Caco-2 (cell line): ENCODE measurements at places on chromosomes 13 and 19. TPM values are rescaled to one million over a fixed set of nuclear protein-coding genes. Genes with fewer than 3 reads are reported as not detected.

DNA sequence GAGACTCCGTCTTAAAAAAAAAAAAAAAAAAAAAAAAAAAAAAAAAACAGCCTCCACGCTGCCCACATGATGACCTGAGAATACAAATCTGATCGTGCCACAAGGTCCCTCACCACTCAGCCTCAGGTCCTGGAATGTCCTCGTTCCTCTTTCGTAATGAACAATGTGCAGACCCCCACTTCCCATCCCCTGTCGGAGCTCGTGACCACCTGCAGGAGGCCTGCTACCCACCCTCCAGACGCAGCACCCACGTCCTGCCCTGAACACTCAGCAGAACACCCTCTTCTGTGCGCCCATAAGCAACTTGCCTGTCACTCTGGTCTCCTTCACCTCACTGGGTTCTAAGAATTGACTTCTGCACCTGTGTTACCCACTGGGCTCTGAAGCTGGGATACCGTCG, 166.4 kb downstream of the KATNAL1 start:
- H3K4me3 ChIP-seq, result no peak overlapping the region
- peaks cover 24% of the 10 kb centered on the region for H3K4me1 ChIP-seq
- H3K27ac ChIP-seq, result peak overlapping the region; percentile 76
- no peaks in the 10 kb centered on the region for H3K36me3 ChIP-seq

DNA sequence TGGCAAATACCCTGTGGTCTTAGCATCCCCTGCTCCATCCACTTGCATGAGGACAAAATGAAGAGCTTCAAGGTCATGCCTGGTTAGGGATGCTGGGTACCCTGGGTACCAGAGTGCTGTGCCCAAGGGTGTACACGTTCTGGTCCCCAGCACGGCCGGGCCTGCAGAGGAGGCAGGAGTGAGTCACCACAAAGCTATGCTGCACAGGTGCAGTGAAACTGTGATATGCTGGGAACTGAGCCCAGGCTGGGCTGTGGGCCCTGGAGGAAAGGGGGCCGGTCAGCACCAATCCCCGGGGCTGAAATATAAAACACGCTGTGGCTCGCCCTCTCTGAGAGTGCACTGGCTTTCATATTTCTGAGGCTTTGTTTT, 95.1 kb downstream of the TSHZ3 start:
- DNase-seq, result no peak
- no peaks in the 10 kb centered on the region for H3K36me3 ChIP-seq
- no peaks in the 10 kb centered on the region for H3K27me3 ChIP-seq
- H3K27ac ChIP-seq, result no peak overlapping the region
- H3K4me3 ChIP-seq, result no peak overlapping the region

The TNPO2 gene
- 87.8 and 106 TPM in 2 replicates for total RNA-seq

DNA sequence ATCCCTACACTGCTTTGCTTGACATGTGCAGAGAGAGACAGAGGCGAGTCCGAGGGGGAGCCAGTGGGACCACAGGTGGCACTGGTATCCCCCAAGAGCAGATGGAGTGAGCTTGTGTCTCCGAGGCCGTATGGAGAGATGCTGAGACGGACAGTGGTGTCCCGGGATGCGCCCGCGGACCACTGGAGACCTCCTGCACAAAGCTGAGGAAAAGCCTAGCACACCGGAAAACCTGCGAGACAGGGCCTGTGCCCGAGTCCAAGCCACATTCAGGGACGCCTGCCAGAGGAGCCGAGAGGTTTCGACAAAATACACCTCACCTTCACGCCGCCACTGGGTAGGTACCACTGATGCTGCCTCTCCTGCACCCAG, 66.0 kb upstream of the ZNF527 start:
- no peak overlapping the region for H3K4me3 ChIP-seq
- no peak for DNase-seq
- H3K27me3 ChIP-seq, result no peaks in the 10 kb centered on the region
- H3K4me1 ChIP-seq, result no peaks in the 10 kb centered on the region
- no peak overlapping the region for H3K27ac ChIP-seq

DNA sequence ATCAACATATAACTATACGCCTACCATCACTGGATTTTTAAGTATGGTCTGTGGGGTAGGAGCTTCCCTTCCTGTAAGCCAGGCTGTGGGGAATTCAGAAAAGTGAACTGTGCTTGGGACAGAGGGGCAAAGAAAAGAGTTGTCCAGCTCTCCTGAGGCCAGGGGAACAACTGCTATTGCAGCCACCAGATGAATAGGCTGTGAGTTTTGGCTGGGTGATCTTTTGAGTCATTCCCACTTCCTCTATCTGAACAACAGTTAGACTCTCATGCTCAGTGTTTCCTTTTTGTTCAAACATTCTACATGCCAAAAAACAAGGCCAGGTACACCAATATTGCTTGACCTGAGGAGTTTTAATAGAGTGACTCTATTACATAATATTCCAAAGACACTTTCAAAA, 426.2 kb upstream of the DACH1 start:
- no peak overlapping the region for H3K4me3 ChIP-seq
- DNase-seq, result no peak
- no peak overlapping the region for H3K27ac ChIP-seq
- H3K4me1 ChIP-seq, result no peaks in the 10 kb centered on the region
- H3K36me3 ChIP-seq, result no peaks in the 10 kb centered on the region
- no peaks in the 10 kb centered on the region for H3K27me3 ChIP-seq

GRCh38 chr13:93146584-93147297, 79.9 kb upstream of the GPC6 start:
- no peaks in the 10 kb centered on the region for H3K27me3 ChIP-seq
- DNase-seq, result no peak
- no peaks in the 10 kb centered on the region for H3K36me3 ChIP-seq

DNA sequence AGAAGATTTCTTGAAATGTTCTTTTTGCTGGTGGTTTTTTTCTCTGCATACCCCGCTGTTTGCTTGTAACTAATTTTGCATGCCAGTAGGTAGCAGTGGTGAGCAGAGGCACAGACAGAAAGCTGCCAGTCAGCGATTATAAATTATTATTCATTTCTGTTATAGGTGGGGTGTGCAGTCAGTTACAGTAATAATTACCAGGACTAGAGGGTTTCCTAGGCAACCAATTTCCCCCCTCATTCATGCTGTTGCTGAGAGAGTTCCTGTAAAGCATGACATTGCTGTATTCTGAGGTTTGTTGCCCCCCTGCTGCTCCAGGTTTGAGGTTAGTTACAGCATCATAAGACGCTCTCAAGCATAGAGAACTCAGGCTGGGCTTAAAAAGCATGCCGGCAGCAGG, 104.5 kb downstream of the URI1 start:
- H3K36me3 ChIP-seq, result no peaks in the 10 kb centered on the region
- H3K27me3 ChIP-seq, result no peaks in the 10 kb centered on the region
- H3K27ac ChIP-seq, result no peak overlapping the region
- H3K4me1 ChIP-seq, result no peaks in the 10 kb centered on the region

The ERICH4 gene
- not detected in 2 replicates for total RNA-seq

The OR7A5 gene
- total RNA-seq, result not detected in 2 replicates

- no peak overlapping the region for H3K27ac ChIP-seq
- no peak for DNase-seq
- no peaks in the 10 kb centered on the region for H3K4me1 ChIP-seq
- H3K27me3 ChIP-seq, result no peaks in the 10 kb centered on the region
- H3K36me3 ChIP-seq, result no peaks in the 10 kb centered on the region; the same call in 1 of the 2 replicates
- H3K4me3 ChIP-seq, result no peak overlapping the region
Observed at GRCh38 chr19:18126097-18126496, 26.9 kb upstream of the PIK3R2 start.

DNA sequence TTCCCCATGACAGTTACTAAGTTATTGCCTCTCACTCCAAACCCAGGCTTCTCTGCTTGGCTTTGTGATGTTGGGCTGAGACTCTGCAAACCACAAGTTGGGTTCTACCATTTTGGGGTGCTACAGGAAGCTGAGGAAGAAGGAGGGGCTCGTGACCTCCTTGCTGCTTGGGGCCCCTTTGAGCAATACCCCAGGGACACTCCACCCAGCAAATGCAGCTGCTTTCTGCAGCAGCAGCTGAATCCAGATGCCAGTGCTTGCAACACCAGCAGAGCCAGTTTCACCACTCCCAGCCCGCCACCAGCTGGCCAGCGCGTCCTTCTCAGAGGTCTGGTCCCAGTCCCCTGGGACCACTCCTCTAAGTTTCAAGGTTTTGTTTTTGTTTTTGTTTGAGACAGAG, 22.0 kb upstream of the UBAC2 start:
- no peaks in the 10 kb centered on the region for H3K36me3 ChIP-seq
- DNase-seq, result no peak
- H3K4me1 ChIP-seq, result peaks cover 5% of the 10 kb centered on the region; the same call in 1 of the 2 replicates

DNA sequence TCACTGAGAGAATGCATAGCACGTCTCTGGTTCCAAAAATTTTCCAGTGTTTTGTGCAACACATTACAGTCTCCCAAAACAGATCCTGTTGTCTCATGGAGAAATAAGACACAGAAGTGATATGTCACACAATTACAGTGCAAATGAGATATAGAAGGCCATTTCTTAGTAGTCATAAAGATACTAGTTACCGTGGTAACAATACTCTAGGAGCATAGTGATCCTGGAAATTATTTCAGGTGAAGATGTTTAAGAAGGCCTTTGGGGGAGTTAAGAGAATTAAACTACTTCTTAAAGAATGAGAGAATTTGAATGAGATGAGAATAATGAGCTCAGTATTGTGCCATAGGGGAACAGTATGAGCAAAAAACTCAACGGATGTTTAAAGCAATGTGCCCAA, 628.0 kb upstream of the MIR17HG start:
- no peak overlapping the region for H3K27ac ChIP-seq
- no peak overlapping the region for H3K4me3 ChIP-seq

The TUBA3C gene
- not detected in 2 replicates for total RNA-seq

DNA sequence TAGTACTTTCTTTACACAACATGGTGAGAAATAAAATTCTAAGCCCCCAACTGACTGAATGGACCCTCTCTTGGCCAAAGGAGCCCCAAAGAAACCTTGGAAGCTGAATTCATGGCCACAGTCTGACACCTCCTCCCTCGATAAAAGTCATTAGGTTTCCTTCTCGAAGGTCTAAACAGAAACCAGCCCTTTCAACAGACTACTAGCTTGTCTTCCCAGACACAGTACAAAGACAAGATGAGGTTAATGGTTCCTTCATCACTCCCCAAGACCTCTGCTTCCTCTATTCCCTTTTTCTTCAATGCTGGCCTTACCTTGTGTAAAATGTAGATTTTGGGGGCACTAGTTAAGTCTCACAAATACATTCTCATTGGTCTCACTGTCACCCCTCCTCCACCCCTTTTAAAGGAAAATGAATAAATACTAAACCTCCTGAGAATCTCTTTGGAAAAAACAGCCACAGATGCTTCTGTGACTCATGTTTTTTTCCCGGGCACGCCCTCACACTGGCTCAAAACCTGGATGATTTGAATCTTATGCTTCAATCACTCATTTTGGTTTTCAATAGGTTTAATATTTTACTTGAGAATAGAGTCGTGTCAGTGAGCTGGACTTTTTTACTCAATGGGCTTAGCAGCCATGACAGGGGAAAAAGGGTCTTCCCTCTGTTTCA, 65.8 kb upstream of the MED4 start:
- H3K27me3 ChIP-seq, result no peaks in the 10 kb centered on the region
- no peak overlapping the region for H3K4me3 ChIP-seq
- no peaks in the 10 kb centered on the region for H3K36me3 ChIP-seq
- H3K27ac ChIP-seq, result no peak overlapping the region
- DNase-seq, result no peak

The PSPC1 gene
- 123 and 124 TPM in 2 replicates for total RNA-seq

The EXOC3L2 gene
- total RNA-seq, result not detected in 2 replicates

DNA sequence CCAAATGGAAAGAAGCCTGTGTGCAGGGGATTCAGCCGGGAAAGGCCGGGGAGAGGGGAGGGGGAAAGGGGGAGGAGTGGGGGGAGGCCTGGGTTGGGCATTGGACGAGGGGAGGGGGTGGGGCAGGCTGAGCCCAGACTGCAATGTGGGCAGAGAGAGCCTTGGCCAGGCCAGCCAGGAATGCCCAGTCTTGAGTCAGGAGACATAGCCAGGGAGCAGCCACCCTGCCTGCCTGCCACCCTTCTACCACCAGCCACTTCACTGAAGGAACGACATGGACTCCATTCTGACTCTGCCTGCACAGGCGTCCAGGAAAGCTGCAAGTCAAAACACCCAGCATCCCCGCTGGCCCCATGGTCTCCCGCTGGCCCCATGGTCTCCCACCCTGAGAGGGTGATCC, 498 bp downstream of the PROZ start:
- H3K27me3 ChIP-seq, result no peaks in the 10 kb centered on the region
- H3K36me3 ChIP-seq, result no peaks in the 10 kb centered on the region
- H3K4me1 ChIP-seq, result peaks cover 11% of the 10 kb centered on the region
- no peak overlapping the region for H3K27ac ChIP-seq

The KLK11 gene
- total RNA-seq, result not detected in 2 replicates

DNA sequence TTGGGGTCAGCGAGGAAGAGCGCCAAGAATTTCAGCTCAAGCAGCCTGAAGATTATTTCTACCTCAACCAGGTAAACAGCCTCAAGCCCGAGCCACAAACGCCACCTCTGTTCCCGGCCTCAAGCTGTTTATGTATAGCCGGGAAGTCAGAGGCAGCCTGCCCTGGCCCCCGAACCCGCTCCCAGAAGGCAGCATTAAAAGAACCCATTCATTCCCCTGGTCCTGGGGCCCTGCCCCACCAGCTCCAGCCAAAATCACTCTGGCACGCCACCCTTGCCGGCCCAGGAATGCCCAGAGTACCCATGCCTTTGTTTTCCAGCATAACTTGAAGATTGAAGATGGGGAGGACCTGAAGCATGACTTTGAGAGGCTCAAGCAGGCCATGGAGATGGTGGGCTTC, 61.2 kb upstream of the USE1 start:
- H3K27me3 ChIP-seq, result no peaks in the 10 kb centered on the region
- H3K4me3 ChIP-seq, result no peak overlapping the region
- no peak for DNase-seq
- H3K27ac ChIP-seq, result no peak overlapping the region
- H3K36me3 ChIP-seq, result no peaks in the 10 kb centered on the region; the same call in 1 of the 2 replicates

- peaks cover 32% of the 10 kb centered on the region for H3K4me1 ChIP-seq
- no peaks in the 10 kb centered on the region for H3K36me3 ChIP-seq
- H3K4me3 ChIP-seq, result no peak overlapping the region
- H3K27ac ChIP-seq, result peak overlapping the region; percentile 24
Observed at GRCh38 chr13:43110658-43111057, 87.3 kb downstream of the DNAJC15 start.

DNA sequence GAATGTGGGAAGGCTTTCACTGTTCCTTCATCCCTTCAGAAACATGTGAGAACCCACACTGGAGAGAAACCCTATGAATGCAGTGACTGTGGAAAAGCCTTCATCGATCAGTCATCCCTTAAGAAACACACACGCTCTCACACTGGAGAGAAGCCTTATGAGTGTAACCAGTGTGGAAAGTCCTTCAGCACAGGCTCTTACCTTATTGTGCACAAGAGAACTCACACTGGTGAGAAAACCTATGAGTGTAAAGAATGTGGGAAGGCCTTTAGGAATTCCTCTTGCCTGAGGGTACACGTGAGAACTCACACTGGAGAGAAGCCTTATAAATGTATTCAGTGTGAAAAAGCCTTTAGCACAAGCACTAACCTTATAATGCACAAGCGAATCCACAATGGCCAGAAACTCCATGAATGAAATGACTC, 18.6 kb downstream of the ZNF177 start:
- H3K27me3 ChIP-seq, result no peaks in the 10 kb centered on the region
- H3K36me3 ChIP-seq, result no peaks in the 10 kb centered on the region
- no peaks in the 10 kb centered on the region for H3K4me1 ChIP-seq
- DNase-seq, result no peak
- H3K27ac ChIP-seq, result no peak overlapping the region

GRCh38 chr19:39199025-39199424, 2.3 kb downstream of the NCCRP1 start:
- H3K4me3 ChIP-seq, result no peak overlapping the region
- no peaks in the 10 kb centered on the region for H3K36me3 ChIP-seq
- H3K4me1 ChIP-seq, result peaks cover 38% of the 10 kb centered on the region
- DNase-seq, result no peak
- no peak overlapping the region for H3K27ac ChIP-seq
- no peaks in the 10 kb centered on the region for H3K27me3 ChIP-seq

The VSTM1 gene
- not detected in 2 replicates for total RNA-seq

- no peaks in the 10 kb centered on the region for H3K36me3 ChIP-seq
- peak overlapping the region; percentile 48 for H3K27ac ChIP-seq
- H3K27me3 ChIP-seq, result no peaks in the 10 kb centered on the region
Observed at GRCh38 chr19:10269333-10270179, 1.4 kb upstream of the ICAM1 start.

The SYCN gene
- not detected in 2 replicates for total RNA-seq

The TMEM145 gene
- 2.2 and 2.5 TPM in 2 replicates for total RNA-seq
